ENCODE measurements at places on chromosomes 12 and 14. TPM values are rescaled to one million over a fixed set of nuclear protein-coding genes. Genes with fewer than 3 reads are reported as not detected.

Gene CPNE6
- not detected for total RNA-seq

Gene GALNT8
- total RNA-seq: not detected

Gene P3H3
- total RNA-seq: 90.6 TPM

Gene SLCO1B1
- not detected for total RNA-seq

Gene DCTN2
- total RNA-seq: 94.4 TPM

Gene DPPA3
- total RNA-seq: not detected

Gene FAR2
- 11.0 TPM for total RNA-seq

Gene KLRC2
- total RNA-seq: not detected

Gene AQP6
- total RNA-seq: 0.13 TPM

Gene C1S
- 215 TPM for total RNA-seq

Gene TMPRSS12
- not detected for total RNA-seq

Gene NINJ2
- total RNA-seq: 0.79 TPM

Gene C14orf132
- 8.2 TPM for total RNA-seq

Gene RNU4-1
- total RNA-seq: under 0.01 TPM

Gene CSRP2
- total RNA-seq: 3.0 TPM

Gene GZMH
- total RNA-seq: not detected

Gene KRT2
- not detected for total RNA-seq

Gene RNF212B
- total RNA-seq: not detected

Gene SP1
- 28.4 TPM for total RNA-seq

Gene SLC7A8
- total RNA-seq: 75.6 TPM

Gene SLC2A14
- total RNA-seq: 0.31 TPM

Gene KLRB1
- total RNA-seq: not detected

Gene MYF5
- not detected for total RNA-seq

Gene CCDC197
- total RNA-seq: not detected

Gene DLK1
- not detected for total RNA-seq

Gene MANSC4
- total RNA-seq: not detected

Gene GLT1D1
- total RNA-seq: not detected

Gene COQ10A
- 8.6 TPM for total RNA-seq

Gene PTMS
- 58.0 TPM for total RNA-seq

Gene SDR9C7
- not detected for total RNA-seq

Gene ERP27
- 0.13 TPM for total RNA-seq

Gene PTPRB
- 2.4 TPM for total RNA-seq

Gene CCER1
- not detected for total RNA-seq

Gene WNK1
- 90.6 TPM for total RNA-seq

Gene GPR65
- 0.12 TPM for total RNA-seq

Gene PIP4K2C
- 18.1 TPM for total RNA-seq

Gene GPR68
- 0.75 TPM for total RNA-seq

Gene PLA2G1B
- not detected for total RNA-seq

Gene OSBPL8
- 75.3 TPM for total RNA-seq

Gene RPS6KA5
- 2.3 TPM for total RNA-seq

Gene MSRB3
- total RNA-seq: 96.9 TPM

Gene DEPDC4
- 0.75 TPM for total RNA-seq

Gene SLCO1B3
- total RNA-seq: not detected

Gene FAM90A1
- total RNA-seq: 0.06 TPM

Gene GLI1
- 0.31 TPM for total RNA-seq

Gene HSPA2
- 1.3 TPM for total RNA-seq

Gene HAL
- total RNA-seq: 0.19 TPM

Gene CTSG
- total RNA-seq: not detected

Gene POLE2
- 10.3 TPM for total RNA-seq

Gene CALM1
- total RNA-seq: 975 TPM

Gene OTX2
- total RNA-seq: not detected

Gene MIPOL1
- total RNA-seq: 10.0 TPM

Gene HOXC12
- total RNA-seq: not detected

Gene ERBB3
- total RNA-seq: 3.6 TPM

Gene LRFN5
- 1.2 TPM for total RNA-seq

Gene TMEM117
- 6.7 TPM for total RNA-seq

Gene SAV1
- total RNA-seq: 14.7 TPM
